HEK293T (cell line): ENCODE measurements at places on chromosomes 13 and 19.

DNA sequence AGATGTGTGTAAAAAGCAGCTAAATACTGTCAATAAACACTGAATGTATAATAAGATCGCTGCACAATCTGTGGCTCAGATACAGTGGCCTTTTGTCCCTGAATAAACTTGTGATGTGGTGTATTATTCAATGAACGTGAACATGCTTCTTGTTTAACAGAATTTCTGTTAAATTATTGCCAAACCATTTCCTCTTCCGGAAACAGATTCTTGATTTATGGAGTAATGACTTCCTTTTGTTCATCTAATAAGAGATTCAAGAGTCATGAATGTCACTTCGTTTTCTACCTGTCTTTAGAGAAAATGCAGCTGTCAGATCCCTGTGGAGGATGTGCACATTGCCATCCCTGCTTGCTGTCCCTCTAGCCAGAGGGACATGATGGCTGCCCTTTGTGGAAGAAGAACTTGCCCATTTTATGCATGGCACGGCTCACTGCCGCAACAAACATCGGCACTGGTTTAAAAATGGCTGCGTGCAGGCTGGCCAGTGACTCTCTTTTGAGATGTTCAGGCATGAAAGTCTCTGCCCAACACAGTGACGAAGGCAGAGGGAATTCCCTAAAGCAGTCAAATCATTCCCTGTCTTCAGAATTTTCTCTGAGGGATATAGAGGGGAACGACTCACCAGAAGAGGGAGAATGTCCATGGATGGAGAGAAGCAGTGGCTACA is 3.1 kb upstream of the TNFSF13B start:
- no peak for DNase-seq

DNA sequence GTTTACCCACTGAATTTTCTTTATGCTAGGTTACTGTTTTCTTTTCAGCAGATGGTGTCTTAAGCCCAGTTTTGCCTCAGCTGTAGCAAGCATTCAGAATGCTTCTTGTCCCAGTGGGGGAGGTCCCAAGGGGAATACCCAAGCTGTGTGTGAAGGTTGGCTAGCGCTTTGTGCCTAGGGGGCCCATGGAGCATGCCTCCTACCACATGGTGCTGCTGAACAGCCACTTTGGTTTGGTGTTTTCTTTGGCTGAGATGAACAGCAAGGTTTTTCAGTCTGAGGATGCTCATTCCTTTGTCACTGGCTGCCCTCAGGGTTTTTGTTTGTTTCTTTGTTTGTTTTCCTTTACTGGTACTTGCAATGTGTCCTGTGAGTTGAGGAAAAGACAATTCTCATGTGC is 99.0 kb downstream of the PCDH20 start:
- DNase-seq: no peak

DNA sequence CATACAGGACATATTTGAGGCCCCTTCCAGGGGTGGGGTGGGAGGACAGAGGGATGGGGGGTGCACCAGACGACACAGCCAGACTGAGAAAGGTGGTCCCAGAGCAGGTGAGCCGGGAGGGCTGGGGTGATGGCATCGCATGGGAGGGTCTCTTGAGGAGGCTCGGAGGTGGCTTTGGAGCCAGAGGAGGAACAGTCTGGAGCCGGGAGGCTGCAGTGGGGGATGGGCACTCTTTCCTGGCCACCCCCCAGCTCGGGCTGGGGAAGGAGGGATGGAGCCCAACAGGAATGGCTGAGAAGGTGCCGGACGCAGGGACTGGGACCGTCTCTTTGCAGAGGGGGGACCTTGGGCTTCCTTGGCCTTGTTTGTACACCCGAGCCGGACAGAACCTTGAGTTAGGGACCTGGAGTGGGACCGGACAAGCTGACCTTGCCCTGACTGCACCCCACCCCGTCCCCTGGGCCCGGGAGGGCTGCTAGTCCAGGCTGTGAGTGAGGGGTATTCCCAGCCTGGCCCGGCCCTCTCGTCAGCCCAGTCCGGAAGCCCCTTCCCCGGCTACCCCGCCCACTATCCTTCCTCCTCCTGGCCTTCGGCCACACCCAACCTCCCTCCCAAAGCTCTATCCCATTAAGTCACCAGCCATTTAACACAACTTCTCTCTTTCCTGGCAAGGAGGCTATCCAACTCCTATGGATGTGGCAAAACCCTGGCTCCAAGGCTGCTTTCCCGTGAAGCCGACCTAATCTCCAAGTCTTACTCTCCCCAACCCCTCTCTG is 816 bp upstream of the TBXA2R start:
- no peak for DNase-seq

GRCh38 chr19:41868120-41868988 is 8.3 kb downstream of the RPS19 start:
- DNase-seq: no peak

DNA sequence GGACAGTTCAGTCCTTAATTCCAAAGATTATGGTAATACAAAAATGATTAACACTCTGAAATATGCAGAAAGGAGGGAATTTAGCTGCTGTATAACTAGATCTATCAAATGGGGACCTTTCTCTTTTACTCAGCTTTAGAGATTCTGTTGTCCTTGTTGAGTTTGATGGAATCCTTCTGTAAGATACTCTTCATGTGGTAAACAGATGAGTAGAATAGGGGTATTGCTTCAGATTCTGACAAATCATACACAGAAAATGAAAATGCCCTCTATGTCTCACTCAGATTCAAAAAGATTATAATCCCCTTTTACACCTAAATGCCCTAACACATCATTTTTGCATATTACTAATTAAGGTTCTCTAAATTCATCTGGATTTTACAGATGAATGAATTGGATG is 50.7 kb downstream of the ARHGAP35 start:
- no peak for DNase-seq

GRCh38 chr13:47110141-47110540 is 213.3 kb upstream of the HTR2A start:
- no peak for DNase-seq

- no peak for DNase-seq
Measured at GRCh38 chr19:48244281-48244680, 11.4 kb downstream of the CARD8 start.

DNA sequence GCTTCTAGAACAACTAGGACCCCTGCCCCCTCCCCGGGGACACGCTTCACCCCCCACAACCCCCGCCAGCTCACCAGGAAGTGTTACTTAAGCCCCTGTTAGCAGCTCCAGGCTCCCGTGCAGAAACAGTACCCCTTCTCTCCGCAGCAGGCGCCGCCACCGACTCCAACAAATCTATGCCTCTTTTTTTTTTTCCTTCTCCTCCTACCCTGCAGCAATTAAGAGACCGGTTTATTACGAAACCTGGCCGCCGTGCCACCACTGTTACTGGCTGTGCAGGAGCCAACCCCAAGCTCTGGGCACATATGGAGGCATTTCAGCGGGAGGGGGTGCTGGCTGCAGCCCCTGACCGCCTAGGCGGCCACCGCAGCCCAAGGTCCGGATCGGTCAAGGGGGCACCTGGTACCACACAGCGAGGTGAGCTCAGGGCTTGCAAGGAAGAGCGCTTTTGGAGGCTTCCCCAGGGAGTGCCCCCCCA is 2.4 kb downstream of the GADD45B start:
- DNase-seq: no peak

DNA sequence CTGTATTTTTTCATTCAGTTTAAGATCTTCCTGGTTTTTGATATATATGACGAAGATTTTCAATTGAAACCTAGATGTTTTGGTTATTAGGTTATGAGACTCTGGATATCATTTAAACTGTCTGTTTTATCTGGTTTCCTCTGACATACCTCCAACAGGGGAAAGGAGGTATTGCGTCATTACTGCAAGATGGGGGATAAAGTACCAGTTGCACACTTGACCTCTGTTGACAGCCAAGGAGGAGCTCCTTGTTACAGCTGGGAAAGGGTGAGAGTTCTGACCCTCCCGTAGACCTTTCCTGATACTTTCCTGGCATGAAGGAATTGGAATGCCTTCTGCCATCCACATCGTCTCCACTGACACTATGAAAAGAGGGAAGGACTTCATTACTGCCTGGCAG is 82.0 kb upstream of the SHISA2 start:
- DNase-seq: no peak

DNA sequence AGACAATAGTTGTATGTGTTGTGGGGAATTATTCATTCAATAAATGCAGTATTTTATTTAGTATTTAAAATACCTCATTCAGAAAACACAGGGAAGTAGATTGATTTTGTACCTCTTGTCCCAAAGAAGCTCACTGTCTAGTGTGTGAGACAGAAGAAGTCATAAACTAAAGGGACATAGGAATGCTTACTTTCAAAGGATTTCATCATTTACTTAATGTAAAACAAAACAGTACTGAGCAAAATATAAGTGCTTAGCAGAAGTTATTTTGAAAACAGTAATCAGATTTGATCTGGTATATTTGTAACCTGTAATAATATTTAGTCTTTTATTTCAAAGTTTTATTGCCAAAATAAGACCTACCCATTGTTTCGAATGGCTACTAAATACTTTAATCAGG is 117.9 kb downstream of the TDRD3 start:
- no peak for DNase-seq

GRCh38 chr19:5907241-5907640 is 2.6 kb downstream of the VMAC start:
- DNase-seq: no peak

GRCh38 chr13:24834902-24835510 is 71.0 kb downstream of the RNF17 start:
- no peak for DNase-seq

DNA sequence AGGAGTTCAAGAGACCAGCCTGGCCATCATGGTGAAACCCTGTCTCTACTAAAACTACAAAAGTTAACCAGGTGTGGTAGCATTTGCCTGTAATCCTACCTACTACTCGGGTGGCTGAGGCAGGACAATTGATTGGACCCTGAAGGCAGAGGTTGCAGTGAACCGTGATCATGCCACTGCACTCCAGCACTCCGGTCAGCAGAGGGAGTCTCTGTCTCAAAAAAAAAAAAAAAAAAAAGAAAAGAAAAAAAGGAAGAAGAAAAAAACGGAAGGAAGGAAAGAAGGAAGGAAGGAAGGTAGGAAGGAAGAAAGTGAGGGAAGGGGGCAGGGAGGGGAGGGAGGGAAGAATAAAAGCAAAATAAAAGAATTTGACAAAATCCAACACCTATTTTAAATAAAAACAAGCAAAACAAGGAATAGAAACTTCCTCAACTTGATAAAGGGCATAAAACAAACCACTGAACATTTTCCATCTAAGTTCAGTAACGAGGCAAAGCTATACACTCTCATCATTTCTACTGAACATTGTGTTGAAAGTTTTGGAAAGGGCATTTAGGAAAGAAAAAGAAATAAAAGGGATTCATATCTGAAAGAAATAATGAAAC is 411.6 kb upstream of the SLITRK5 start:
- DNase-seq: peak; percentile 58

DNA sequence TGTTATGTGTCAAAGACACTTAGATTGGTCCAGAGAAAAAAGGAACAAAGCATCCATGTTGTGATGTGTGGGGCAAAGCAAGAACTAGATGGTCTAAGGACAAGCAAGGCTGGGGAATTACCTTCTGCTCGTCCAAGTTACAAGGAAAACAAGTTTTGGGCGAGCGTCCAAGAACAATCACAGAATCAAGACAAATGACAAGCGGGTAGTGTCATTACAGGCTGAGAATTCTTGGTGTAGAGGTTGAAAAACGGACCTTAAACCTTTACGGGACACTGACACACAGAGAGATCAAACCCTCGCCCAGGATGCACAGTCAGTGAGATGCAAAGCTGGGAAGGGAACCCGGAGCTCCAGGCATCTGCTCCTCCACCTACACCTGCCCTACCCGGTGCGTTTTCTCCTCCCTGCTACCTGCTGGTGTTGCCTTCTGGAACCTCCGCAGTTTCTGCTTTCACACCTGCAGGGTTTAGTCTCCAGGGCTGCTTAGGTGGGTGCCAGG is 515 bp upstream of the ZNF324B start:
- DNase-seq: no peak

GRCh38 chr19:45981350-45981749 is 7.7 kb upstream of the NOVA2 start:
- DNase-seq: no peak

DNA sequence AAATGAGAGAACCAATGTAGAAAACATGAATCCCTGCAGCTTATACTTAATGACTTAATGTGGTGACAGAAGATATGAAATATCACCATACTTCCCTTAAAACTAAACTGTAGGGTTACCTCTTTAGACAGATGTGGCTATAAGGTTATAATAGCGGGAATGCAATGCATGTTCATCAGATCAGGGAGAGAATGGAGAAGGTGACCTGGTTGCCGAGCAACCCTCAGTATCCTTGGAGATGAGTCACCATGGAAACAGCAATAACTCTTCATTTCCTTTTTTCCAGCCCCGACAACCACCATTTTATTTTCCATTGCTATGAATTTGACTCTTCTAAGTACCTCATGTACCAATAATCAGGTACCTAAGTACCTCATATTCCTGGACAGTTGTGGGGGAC is 28.0 kb upstream of the ZNF835 start:
- DNase-seq: no peak

DNA sequence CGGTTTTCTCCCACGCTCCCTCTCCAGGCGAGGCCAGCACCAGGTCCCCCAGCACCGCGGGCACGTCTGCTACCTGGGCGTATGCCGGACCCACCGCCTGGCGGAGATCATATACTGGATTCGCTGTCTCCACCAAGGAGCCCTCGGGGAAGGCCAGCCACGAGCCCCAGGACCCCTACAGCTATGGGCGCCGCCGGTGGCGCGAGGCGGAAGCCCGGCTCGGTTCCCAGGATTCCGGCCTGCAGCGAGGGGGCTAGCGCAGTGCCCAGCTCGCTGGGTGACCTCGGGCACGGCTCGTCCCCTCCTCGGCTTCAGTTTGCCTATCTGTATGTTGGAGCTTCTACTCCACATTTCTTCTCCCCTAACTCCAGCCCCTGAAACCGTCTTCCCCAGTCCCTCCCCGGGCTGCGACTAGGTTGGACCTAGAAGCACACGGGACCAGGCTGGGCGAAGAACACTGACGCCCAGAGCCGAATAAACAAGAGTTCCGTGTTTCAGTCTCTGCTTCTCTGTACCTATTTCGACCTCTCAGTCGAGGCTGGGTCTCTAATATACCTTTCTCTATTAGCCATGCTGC is 749 bp upstream of the CPT1C start:
- no peak for DNase-seq

DNA sequence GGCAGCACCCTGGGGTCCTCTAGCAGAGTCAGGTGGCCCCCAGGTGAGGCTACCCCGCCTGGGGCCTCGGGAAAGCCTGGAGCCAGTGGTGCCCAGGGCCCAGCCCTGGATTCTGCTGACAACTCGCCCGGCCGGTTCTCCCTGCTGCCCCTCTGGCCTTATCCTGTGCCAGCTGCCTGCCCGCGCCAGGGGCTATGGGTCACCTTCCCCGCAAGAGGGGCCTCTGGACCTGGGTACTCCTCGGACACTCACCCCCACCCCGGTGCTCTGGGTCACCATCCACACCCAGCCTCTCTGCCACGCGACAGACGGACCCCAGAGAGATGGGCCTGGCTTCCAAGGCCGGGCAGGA is 24.0 kb downstream of the ZBTB7A start:
- no peak for DNase-seq

GRCh38 chr19:55690769-55691545 is 15.9 kb downstream of the EPN1 start:
- no peak for DNase-seq

GRCh38 chr19:9295411-9295849 is 14.2 kb downstream of the ZNF699 start:
- DNase-seq: no peak
